ENCODE measurements at places on chromosomes 7 and 10.
A peak's percentile ranks its signal among the peaks of the same experiment; 100 is the strongest.

DNA sequence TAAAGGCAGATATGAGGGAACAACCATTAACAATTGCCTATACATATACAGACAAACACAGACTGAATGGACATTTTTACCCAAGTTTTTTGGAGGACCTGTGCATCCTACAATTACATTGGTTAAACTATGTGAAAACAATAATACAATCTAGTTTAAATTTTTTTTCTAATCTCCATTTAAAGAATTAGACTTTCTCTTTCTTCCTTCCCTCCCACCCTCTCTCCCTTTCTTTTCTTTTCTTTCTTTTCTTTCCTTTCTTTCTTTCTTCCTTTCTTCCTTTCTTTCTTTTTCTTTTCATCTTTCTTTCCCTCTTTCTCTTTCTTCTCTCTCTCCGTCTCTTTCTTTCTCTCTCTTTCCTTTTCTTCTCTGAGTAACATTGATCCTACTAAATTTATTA is 183.7 kb downstream of the HDAC9 start:
- no peak for DNase-seq

- DNase-seq, result no peak
These were observed 3.4 kb upstream of the HYCC1 start for GRCh38 chr7:23017309-23017708.

DNA sequence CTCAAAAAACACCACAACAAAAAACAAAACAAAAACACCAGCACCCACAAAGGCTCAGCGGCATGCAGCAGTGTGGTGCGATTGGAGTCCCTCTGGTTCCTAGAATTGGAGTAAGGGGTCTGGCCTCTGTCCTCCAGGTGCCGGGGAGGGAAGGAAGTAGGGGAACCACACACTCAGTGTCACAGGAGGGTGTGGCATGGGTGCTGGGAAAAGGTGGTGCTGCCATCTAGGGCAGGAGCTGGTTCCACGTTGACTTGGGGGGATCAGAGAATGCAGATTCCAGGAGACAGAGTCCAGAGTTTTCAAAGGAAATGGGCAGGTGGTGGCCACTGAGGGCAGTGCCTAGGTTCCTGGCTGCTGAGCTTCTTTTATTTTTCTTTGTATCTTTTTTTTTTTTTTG is 19.8 kb upstream of the WIPI2 start:
- no peak for DNase-seq

- no peak for DNase-seq
These were observed 285.5 kb downstream of the TWIST1 start for GRCh38 chr7:18831943-18832342.

- DNase-seq, result no peak
These were observed 530.1 kb downstream of the ANKRD7 start for GRCh38 chr7:118754608-118755007.

GRCh38 chr10:115092555-115093285 is 445 bp upstream of the ATRNL1 start:
- no peak for DNase-seq

DNA sequence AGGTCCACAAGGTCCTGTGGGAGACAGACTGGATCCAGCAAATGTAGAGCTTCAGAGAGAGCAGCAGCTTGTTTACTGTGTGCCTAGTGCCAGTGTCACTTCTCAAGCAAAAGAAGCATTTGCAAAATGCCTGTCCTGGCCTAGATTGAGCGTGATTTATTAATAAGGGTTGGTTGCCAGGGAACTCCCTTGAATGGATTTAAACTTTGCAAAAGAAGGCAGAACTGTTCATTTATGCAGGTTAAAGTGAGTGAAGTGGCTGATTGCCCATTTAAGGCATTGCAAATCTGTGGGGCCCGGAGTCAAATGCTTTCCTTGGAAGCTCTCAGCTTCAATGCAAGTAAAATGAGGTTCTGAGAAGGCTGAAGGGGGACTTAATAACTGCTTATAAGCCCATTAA is 71.3 kb downstream of the CDHR3 start:
- DNase-seq, result no peak

DNA sequence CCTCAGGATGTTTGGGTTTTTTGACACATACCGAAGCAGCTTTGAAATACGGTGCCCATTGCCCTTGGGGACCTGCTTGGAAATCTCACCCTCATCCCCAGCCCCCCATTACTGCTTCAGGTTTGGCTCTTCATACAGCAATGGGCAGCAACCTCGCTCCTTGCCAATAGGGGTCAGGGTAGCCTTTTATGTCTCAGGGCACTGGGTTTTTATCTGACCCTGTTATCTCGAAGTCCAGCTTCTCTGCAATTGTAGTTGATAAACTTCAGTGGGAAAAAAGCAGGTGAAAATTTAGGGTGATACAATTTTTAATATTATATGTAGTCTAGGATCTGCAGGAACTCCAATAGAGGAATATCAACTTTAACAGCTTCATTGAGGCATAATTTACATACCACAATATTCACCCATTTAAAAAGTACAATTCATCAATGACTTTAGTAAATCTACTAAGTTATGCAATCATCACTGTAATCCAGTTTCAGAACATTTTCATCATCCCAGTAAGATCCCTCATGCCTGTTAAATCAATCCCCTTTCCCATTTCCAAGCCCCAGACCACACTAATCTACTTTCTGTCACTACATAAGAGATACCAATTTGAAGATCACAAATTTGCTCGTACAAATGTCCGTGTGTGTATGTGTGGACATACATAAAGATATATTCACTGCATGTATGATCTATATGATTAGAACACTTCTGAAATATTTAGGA is 386.2 kb downstream of the KCNMA1 start:
- no peak for DNase-seq

GRCh38 chr7:27784399-27785053 is 44.6 kb downstream of the TAX1BP1 start:
- no peak for DNase-seq

DNA sequence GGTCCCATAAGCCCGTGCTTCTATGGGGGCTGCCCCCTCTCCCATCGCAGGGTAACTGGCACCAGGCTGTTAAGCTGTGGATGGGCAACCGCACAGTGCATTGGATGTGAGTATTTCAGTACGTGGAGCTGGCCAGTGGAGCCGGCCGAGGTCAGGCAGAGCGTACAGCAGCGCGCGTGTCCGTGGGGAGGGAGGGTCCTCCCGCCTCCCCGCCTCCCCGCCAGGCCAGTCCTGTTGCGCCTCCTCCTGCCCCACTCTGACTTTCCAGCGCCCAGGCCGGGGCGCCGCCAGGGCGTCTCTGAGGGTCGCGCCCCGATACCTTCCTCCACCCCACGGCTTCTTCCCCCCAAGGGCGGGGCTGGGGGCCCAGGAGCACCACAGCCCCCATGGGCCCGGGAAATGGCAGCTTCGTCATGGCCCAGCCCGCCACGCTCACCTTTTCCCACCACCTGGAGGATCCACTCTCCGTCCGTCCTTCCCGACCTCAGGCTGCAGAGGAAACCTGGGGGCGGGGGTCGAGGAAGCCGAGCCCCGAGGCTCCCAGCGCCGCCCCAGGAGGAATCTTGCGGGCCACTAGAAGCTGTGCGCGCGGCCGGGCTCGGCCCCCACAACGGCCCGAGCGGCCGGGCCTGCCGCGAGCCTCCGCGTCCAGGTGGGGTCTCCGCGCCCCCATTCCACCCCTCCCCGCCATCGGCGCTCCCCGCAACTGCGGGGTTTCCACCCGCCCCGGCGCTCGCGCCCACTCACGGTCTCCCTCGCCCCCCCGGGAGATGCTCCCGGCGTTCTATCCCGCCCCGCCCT is 831 bp upstream of the PFKP start:
- DNase-seq, result no peak

DNA sequence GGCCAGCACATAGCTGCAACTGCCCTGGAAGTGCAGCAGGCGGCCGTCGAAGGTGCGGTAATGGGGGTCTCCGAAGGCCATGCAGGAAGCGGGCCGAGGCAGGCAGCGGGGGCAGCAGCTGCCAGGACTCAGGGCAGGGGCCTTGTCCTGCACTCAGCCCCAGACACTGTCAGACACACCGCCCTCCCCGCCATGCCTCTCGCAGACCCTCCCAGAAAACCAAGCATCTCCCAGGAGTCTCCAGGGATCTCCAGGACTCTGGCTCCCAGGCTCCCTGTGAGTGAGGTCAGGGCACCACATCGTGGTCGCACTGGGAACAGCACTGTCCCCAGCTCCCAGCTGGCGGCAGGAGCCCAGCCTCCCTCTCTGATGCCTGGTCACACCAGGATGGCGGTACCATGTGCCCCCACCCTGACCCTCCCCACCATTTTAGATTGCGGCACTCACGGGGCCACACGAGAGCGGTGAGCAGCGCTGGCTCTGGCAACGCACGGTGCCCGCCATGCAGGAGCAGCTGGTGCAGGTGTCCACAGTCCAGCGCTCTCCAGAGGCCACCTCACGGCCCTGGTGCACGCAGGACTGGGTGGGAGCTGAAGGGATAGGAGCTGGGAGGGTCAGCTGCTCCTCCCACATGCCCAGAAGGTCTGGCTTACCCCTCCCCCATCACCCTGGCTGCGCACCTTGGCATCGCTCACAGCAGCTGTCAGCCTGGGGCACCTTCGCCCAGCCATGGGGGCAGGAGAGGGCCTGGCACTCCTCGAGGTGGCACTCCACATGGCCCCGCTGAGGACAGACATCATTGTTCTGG is 17.5 kb downstream of the ATP6V1F start:
- DNase-seq, result peak; percentile 67

GRCh38 chr7:45107356-45107755 is 4.1 kb downstream of the TBRG4 start:
- DNase-seq, result no peak

- DNase-seq, result no peak
These were observed 872 bp upstream of the HMX2 start for GRCh38 chr10:123146894-123147634.

- no peak for DNase-seq
These were observed 17.9 kb downstream of the C10orf67 start for GRCh38 chr10:23326544-23327307.

GRCh38 chr7:91357379-91357778 is 93.1 kb downstream of the FZD1 start:
- no peak for DNase-seq

DNA sequence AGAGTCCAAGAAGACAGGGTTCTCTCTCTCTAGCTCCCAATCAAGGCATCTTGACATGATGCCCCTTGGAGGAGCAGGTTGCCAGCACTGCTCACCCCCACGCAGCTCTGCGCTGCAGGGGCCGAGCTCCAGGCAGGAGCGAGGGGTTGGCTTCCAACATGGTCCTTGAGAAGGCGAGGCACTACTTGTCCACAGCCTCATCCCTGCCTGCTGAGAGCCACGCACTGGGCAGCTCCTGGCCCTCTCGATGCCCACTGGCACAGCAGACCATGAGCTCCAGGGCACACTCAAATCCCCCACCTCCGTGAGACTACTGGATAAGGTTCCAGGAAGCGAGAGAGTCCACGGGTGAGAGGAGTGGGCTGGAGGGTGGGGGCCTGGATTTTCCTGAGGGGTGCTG is 31.1 kb downstream of the RAMP3 start:
- no peak for DNase-seq

GRCh38 chr7:21568762-21569161 is 25.9 kb downstream of the DNAH11 start:
- DNase-seq, result no peak

DNA sequence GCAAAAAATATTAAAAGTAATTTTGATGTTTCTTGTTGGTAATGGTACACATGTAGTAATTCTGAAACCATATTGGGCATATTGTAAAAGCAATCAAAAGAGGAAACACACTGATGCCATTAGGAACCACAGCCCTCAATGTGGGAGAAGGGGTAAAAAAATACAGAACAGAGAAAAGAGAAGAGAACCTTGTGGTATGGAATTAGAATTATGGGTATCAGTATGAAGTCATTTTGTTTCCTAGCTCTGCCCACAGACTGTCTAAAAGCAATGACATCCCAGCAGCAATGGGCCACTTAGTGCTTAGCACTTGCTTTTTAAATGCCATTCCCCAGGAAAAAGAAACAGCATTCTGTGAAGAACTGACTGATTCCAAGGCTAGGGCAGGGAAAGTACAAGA is 61.5 kb downstream of the CPVL start:
- no peak for DNase-seq

GRCh38 chr7:2585446-2585845 is 26.7 kb downstream of the IQCE start:
- DNase-seq, result no peak

GRCh38 chr7:31890766-31891165 is 179.4 kb downstream of the PDE1C start:
- DNase-seq, result no peak

DNA sequence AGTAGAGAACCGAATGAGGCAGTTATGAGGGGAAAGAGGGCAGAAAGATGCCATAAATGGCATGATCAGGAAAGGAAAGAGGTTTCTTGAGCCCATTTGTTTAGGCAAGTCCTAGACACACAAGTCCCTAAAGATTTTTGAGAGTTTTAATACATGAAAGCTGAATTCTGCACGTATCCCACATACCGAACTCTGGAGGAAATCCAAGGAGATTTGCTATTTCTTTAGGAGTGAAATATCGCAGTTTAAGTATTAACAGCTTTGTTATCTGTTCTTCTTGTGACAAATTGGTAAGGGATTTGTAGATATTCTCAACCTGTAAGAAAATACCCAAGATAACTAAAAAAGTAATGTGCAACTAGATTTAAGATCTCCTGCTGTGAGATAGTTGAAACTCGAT is 23.7 kb upstream of the CUBN start:
- no peak for DNase-seq

DNA sequence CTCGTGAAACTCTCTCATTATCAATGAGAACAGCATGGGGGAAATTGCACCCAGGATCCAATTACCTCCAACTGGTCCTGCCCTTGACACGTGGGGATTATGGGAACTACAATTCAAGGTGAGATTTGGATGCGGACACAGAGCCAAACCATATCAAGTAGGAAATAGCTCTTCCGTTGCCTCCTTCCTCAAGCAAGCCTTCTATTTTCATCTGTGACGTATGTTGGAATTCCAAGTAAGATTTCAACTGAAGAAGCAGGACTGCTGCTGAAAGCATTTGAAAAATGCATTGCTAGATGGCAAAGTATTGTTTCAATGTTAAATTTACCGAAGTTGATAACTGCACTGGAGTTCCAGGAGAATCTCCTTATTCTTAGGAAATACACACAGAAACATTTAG is 178.1 kb upstream of the GALNT17 start:
- no peak for DNase-seq

DNA sequence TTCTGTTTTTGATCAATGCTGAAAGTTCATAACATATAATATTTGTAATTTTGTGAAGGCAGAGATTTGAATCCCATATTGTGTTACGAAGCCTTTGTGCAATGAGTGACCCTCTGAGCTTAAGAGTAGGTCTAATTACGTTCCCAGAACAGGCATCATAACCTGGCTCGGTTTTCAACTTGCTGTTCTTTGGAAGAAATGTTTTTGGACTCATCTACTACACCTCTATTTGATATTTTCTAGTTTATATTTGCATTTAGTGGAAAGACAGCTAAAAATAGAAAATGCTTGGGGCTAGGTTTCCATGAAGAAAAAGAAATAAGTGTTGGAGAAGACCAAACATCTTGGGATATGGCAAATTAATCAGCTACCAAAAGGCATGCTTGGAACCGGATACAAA is 234.8 kb downstream of the AGMO start:
- no peak for DNase-seq

GRCh38 chr10:72322280-72323058 is 32.2 kb downstream of the DNAJB12 start:
- no peak for DNase-seq

DNA sequence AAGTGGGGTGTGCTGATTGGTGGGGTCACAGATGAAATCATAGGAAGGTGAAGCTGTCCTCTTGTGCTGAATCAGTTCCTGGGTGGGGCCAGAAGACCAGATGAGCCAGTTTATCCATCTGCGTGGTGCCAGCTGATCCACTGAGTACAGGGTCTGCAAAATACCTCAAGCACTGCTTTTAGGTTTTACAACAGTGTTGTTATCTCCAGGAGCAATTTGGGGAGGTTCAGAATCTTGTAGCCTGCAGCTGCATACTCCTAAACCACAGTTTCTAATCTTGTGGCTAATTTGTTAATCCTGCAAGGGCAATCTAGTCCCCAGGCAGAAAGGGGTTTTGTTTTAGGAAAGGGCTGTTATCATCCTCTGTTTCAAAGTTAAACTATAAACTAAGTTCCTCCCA is 17.0 kb upstream of the IFRD1 start:
- no peak for DNase-seq
